ENCODE measurements at places on chromosomes 7 and 10. TPM values are rescaled to one million over a fixed set of nuclear protein-coding genes. Genes with fewer than 3 reads are reported as not detected.

DNA sequence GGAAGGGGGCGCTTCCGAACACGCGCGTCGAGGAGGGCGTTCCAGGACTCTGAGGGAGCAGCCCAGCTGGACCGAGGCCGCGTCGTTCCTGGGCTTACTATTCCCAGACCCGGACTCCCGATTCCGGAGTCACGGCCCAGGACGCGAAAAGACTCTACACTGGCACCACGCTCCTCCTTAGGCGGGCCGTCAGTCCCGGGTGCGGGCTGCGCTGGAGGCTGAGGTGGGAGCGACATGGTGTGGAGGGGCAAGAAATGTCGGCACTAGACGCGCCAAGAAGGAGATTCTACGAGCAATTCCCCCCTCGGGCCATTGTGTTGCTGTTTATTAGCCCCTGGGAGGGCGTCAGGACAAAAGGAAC, 584 bp upstream of the RUNDC3B start:
- DNase-seq = no peak

- no peak for DNase-seq
Measured at GRCh38 chr10:52484206-52485065, 170.4 kb downstream of the DKK1 start.

JAKMIP3 gene
- 0.20 TPM for polyA plus RNA-seq

DNA sequence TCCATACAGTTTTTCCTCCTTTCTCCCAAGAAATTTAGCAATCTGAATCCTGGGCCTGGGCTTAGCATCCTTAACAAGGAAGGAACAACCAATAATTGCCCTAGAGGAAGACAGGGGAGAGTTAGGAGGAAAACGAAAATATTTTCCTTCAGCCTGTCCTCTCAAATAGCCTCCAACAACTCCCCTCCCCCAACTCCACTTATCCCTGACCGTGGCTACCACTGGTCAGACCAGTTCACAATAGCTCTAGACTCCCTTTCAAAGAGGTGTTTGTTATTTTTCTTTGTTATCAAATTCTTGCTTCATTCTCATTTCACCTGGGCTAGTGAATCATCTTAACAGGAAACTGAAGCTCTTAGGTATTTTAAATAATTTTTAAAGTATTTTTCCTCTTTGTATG, 114.1 kb downstream of the CPED1 start:
- no peak for DNase-seq

DNA sequence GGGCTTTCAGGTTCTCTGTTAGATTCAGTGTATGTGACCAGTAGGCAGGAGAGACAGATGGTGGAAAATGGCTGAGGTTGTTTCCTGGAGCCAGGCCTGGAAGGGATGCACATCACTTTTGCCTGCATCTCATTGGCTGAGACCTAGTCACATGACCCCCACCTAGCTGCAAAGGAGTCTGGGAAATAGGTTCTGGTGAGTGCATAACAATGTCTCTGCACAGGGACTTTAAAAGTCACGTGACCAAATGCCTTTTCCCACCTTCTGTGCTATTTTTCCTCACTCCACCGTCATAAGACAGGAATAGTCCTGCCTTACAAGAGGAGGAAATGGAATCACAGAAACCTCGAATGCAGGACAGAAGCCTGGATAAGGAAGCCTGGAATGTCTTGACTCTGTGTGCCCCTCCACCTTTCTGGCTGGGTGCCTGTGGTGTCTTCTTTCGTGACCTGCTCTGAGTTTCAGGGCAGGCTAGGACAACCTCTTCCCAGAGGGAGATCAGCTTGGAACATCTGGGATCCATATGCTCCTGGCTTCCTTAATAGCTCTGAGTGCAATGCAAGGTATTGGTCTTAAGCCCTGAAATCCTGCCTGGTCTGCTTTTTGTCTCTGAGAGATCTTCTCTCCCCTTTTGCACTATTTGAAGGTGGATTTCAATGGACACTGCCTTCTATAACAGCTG, 139.9 kb upstream of the ZNF438 start:
- DNase-seq = peak; percentile 59

SORCS3 gene
- polyA plus RNA-seq = not detected

DNA sequence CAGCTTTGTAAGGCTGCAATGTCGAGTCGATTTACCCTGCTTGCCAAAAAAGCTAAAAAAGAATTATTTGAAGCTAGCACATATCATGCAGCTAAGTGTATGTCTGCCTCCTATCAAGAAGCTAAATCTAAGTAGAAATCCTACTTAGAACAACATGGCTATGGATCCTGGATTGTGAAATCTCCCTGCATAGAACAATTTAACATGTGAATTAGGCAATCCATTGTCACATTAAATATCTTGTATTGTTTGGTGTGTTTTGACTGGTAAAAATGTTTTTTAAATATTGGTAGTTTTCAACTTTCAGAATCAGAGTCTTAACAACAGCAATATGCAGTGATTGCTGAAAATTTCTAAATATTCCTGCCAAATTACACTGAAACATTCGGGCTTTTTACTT, 73.3 kb downstream of the SKIDA1 start:
- no peak for DNase-seq

DNA sequence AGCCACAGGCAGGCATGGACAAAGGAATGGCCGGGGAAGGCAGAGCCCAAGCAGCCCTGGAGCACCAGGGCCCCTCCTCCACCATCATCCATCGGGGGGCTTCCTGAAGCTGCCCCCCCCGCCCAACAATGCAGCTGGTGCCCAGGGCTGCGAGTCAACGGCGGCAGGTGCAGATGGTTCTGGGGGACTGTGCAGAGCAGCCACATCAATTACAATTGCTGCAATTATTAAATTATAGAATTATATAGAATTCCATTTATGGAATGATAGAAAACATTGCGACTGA, 28.3 kb downstream of the EBF3 start:
- DNase-seq = no peak

Data from BJ (cell line).